ENCODE measurements at places on chromosomes 6 and 20.

DNA sequence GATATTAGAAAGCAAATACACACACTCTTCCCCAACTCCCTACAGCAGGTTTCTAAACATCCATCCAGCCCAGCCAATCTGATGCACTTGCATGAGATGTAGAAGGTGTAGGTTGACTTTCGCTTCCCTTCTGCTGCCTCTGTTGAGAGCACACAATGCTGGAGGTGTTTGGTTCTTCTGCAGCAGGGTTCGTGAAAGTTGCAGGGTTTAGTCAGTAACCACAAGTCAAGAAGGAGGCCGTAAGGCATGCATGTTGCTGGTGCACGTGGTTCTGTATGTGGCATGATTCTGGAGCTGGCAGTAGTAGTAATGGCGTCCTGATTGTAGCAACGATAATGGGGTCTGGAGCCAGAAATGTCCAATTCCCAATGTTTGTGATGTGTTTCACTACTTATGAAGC, 53.0 kb downstream of the DEK start:
- no peak for DNase-seq

GRCh38 chr6:11763460-11764249, 14.9 kb downstream of the ADTRP start:
- DNase-seq = no peak

GRCh38 chr20:53226826-53227225, 254.7 kb downstream of the TSHZ2 start:
- no peak for DNase-seq

GRCh38 chr6:74366634-74367033, 670.6 kb downstream of the CD109 start:
- DNase-seq = no peak

DNA sequence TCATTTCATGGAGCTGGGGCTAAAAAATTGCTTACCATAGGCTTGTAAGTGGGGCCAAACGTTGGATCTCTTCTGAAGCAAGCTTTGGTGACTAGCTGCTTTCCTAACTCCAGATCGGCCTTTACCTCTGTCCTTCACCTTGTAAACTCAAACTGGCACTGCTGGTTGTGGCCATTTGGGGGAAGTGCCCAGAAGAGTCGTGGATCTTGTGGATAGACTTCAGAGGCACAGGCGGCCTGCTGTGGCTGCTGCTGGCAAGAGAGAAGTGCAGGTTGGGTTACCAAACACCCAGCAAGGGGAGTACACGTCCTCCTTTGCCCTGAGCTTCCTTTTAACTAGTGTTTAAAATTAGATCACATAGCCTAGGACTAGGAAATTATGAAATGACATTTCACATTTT, 36.8 kb upstream of the KLHL31 start:
- DNase-seq = no peak

GRCh38 chr6:14610141-14610540, 492.6 kb downstream of the CD83 start:
- DNase-seq = no peak

- DNase-seq = no peak
Measured at GRCh38 chr20:7124120-7124519, 356.6 kb downstream of the BMP2 start.

- no peak for DNase-seq
Measured at GRCh38 chr20:57396212-57396983, 5.2 kb downstream of the RBM38 start.

GRCh38 chr6:20680697-20681165, 146.5 kb downstream of the CDKAL1 start:
- no peak for DNase-seq

DNA sequence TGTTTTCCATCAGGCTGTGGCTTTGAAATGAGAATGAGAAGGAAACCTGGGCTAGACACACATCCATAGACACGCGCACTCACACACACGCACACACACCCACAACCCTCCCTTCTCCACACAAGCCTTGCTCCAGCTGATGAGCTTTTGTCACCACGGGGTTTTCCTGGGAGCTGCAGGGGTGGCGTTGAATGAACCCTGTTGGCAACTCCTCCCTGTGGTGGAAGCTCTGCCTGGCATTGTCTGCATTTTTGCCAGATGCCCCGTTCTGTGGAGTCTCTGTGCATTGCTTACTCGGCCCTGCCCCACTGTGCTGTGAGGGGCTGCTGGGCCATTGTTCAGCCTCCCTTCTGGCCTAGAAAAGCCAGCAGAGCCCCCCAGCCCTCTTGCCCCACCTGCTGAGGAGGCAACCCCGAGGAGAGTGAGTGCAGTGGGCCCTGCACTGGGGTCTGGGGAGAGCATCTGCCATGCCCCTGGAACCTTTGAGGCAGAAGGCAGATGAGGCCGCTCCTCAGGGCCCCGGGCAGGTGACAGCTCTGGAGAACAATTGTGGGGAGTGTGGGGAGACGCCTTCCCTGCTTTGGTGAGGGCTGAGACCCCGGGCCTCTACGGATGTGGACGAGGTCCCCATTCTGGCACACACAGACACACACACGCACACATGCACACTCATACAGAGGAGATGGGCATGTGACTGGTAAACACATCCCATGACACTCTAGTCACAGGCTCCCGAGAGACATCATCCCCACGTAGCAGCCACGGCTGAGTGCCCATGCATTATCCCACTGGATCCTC, 9.9 kb downstream of the ADIG start:
- no peak for DNase-seq

DNA sequence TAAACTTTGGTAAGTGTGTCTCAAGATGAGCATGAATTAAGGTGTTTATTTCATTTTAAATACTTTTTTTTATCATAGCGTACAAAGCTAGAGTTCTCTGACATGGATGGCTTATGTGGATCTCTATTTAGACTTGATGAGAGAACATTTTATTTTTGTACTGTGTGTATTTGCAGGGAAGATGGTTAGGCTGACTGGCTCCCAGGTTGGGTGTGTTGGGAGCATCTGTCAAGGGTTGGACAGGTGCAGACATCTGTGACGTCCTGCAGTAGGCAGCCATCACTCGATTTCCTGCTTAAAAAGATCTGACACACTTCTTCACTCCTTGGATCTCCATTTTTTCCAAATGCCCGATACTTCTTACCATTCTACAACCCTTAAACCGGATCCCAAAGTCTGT, 221.9 kb upstream of the QKI start:
- DNase-seq = no peak

DNA sequence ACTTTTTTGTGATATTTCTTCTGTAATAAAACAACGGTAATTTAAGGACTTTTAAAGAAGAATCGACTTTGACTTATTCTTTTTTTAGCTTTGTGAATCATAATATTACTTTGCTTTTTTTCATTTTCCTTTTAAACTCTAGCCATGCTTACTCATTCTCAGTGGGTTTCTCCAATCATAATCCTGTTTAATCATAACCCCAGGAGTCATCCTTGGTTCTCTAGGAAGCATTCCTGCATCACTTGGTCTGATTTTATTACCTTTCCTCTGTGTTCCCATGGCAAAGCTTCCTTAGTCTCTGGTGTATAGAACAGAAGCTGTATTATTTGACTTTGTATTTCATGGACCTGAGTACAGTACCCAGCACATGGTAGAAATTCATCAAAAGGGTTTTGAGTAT, 223.5 kb downstream of the CDKAL1 start:
- no peak for DNase-seq

DNA sequence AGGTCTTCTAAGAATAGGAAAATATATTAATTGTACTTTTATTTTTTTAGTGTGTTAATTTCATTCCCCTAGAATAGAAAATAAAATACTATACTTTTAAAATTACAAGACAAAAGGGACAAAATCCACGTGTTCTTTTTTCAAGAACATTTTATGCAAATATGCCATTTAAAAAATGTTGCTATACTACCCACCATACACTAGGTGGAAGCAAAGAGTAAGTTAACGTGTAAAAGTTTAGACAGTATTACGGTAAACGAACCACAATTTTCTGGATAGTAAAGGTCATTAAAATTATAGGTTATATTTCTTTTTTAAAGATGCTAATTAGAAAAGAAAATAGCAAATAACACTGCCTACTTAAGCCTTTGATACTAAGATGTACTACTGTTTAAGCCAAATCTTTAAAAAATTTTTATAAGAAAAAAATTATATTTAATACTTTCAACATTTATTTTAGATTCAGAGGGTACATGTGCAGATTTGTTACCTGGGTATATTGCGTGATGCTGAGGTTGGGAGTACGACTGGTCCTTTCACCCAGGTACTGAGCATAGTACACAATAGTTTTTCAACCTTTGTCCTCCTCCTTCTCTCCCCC, 287.6 kb downstream of the PHF3 start:
- peak; percentile 35 for DNase-seq

DNA sequence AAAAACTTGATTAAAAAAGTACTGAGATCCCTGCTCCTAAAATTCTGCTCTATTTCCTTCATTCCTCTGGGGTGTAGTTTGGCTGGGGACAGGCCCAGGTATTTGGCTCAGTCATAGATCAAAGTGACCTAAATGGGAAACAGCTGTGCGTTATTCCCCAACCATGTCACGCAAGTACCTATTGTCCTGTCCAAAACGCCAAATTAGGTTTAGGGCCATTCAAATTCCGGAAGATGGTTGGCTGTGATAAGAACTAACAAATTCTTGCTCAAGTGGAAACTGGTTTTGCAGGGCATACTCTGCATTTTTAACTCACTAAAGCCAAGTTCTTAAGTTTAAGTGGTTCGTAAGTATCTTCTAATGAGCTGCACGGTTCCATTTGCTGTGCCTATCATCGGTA, 147.6 kb upstream of the TMEM170B start:
- no peak for DNase-seq

DNA sequence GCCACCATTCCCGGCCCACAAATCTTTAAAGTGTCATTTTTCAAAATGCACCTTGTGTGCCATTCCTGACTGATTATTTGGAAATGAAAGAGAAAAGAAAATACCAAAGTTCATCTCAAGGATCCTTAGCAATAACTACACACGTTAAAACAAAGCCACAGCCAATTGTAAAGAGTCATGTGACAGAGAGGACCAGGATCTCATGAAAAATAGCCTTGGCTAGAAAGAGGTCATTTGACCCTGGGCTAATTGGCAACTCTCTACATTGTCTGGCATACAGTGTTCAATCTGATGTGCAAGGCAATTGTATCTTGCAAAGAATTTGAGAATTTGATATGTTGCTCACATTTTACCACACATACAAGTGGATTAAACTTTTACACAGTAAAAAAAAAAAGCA, 31.6 kb upstream of the HLA-G start:
- DNase-seq = no peak

GRCh38 chr6:7201732-7202541, 94.2 kb downstream of the RREB1 start:
- DNase-seq = no peak

DNA sequence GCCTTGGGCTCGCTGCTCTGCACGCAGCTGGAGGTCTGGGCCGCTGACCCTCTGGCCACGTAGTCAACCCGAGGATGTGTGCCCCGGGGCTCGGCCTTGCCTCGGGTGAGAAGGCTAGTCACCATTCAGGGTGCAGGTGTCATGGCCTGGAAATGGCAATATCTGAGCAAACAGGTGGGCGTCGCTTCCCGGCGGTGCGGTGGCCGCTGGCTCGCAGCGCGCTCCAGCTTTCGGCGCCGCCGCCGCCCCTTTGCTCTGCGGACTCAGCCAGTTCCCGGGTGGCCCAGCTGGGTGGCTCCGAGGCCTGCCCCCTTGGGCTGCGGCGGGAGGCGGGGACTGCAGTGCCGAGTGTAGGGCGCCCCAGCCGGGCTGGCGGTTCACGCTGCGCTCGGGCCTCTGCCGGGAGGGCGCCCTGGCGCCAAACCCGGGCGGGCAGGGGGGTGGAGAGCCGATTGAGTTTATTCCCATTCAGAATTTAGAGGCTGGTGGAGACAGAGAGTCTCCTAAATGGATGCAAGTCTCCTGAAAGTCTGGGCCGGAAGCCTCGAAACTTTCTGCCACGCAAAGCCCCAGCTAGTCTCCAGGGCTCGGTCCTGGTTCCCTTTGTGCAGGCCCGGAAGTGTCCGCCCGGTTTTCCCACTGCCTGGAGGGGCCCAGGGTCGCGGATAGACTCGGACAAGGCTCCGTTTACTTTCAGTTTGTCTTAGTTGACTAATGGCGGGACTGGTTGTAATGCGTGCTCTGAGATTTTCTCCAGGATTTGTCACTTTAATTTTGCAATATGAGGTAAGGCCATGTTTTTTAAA, 11.3 kb upstream of the TFAP2A start:
- DNase-seq = no peak

GRCh38 chr6:168128631-168129291, 49.7 kb upstream of the FRMD1 start:
- no peak for DNase-seq

GRCh38 chr6:139982652-139983295, 608.3 kb upstream of the CITED2 start:
- DNase-seq = no peak

DNA sequence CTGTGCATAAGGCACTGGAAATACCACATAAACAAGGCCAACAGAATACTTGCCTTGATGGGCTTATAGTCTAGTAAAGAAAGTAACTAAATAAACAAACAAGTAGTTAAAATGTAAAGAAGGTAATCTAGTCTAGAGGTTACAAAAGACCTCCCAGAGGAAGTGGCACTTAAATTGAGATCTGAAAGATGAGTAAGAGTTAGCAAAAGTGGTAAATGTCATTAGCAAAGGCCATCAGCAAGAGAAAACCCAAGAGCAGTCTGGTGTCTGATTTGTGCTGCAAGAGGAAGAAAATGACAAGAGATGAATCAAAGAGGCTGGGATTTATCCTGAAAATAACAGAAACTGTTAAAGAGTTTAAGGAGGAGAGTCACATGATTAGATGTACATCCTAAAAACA, 96.6 kb upstream of the SMLR1 start:
- no peak for DNase-seq

GRCh38 chr20:37681384-37682112, 12.3 kb upstream of the CTNNBL1 start:
- DNase-seq = no peak

- DNase-seq = no peak
Measured at GRCh38 chr20:61679473-61679872, 386.2 kb downstream of the TAF4 start.

- no peak for DNase-seq
Measured at GRCh38 chr6:85866370-85866730, 223.7 kb upstream of the SYNCRIP start.
